ENCODE measurements at places on chromosomes 12 and 14. TPM values are rescaled to one million over a fixed set of nuclear protein-coding genes. Genes with fewer than 3 reads are reported as not detected.

OR6C1 gene
- not detected for total RNA-seq

DNA sequence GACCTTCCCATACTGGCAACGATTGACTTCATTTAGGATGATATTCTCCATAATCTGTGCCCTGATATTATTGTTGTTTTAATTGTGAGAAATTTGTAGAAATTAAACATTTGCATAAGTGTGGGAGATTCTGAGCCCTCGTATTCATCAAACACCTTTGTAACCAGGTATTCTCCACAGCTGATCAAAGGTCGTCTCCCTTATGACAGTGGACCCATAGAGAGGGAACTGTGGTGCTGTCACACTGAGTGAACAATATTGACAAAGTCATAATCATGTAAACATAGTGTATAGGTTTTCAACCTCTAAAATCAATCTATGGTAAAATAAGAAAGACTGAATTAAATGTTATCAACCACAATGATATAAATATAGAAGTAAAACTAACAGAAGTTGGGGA lies 14.9 kb upstream of the PLEKHG3 start:
- no peak for DNase-seq

DNA sequence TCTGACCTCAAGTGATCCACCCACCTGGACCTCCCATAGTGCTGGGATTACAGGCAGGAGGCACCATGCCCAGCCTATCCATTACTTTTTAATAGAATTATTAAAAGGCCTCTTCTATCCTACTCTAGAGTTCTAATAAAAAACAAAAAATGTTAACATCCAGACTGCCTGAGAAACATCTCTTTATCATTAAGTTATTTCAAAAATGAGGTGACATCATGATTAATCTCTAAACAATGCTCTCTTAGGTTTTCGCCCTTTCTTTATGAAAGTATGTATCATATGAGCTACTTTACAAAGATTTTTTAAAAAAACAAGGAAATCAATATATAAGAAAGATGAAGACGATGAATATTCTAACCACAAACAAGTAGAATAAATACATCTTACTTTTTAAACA lies 52.6 kb downstream of the FGD6 start:
- no peak for DNase-seq

- DNase-seq, result peak; percentile 56
These were observed 87.6 kb upstream of the EGLN3 start for GRCh38 chr14:34038358-34039057.

DNA sequence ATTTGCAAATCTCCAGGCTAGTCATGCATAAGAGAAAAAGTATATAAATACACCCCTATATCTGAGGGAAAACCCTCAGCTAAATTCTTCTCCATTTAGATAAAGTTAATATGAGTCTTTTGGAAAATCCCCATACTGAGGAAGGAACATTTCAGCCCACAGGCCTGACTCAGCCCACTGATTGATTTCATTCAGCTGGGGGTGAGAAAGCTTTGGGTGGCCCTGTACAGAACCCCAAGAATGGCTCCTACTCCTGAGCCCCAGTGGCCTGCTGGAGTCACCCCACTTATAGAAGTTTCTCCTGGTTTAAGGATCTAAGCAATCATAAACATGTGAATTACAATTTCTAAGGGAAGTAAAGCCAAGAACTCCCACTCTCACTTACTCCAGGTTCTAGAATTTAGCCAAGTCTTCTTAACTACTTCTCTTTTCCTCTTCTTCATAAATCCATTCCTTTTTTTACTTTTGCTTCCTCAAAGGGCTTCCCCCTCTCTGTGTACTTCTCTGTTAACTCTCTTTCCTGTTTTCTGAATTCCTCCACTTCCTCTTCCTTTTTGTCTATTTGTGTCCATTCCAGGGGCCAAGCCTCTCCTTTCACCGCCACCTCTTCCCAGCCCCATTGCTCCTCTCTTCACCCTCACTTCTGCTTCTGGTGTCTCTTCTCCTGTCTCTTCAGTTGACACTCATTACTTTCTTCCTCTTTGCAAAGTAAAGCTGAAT lies 21.0 kb downstream of the RTN1 start:
- no peak for DNase-seq

DNA sequence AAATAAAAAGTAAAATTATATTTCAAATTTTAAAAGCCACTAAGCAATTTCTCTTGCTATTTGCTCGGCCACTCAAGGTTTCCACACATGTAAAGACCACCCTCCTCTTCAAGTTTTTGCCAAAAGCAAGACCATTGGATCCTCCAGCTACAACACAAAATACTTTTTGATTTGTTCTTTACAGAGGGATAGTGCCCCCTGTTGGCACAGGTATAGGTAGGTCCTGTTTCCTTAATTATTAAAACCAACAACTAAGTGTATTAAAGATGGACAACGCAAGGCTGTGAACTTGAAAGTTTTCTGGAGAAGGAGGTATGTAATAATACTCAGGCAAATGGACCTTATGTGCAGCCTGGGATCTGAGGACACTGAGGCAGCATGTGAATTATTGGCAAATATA lies 23.8 kb downstream of the ATP6V1D start:
- peak; percentile 51 for DNase-seq

GRCh38 chr12:26872625-26873024 lies 39.6 kb upstream of the ITPR2 start:
- no peak for DNase-seq

DNA sequence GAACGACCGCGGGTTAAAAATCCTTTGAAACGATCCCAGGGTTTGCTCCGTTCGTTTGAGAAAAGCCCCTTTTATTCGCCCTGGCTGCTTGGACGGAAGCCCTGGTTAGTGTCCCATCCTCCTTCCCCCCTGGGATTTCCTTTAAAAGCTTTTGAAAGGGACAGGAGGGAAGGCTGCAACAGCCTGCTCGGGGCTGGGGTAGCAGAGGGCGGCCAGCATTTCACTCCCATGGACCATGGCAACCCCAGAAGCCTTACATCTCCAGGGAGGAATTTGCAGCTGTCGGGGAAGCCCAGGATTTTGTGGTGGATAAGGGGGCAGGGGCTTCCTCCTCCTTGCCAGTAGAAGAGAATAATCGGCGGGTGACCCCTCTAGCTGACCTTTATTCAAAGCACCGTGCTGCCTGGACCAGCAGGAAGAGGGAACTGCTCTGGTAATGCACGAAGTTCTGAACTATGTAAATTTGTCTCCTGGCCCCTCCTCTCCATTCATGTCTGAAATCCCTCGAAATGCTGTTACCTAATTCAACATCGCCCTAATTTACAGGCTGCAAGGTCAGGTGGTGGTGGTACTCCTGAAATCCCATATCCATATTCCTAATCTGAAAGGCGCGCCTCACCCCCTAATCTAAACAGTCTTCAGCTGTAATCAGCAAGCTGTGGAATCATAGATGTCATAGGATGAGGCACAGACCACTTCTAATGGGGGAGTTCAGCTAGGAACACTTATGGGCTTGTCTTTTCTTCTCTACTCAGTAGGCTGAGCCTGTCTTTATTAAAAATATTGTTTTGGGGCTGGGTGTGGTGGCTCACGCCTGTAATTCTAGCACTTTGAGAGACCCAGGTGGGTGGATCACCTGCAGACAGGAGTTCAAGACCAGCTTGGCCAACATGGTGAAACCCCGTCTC lies 1.0 kb upstream of the CLIP1 start:
- DNase-seq, result peak; percentile 50

Data from hepatocyte (in vitro differentiated cells).